ENCODE measurements at places on chromosomes 7 and 10.

GRCh38 chr10:31635415-31636065 lies 293.1 kb downstream of the ARHGAP12 start:
- DNase-seq: no peak

- DNase-seq: no peak
Measured at GRCh38 chr7:144884896-144885295, 49.0 kb upstream of the TPK1 start.

DNA sequence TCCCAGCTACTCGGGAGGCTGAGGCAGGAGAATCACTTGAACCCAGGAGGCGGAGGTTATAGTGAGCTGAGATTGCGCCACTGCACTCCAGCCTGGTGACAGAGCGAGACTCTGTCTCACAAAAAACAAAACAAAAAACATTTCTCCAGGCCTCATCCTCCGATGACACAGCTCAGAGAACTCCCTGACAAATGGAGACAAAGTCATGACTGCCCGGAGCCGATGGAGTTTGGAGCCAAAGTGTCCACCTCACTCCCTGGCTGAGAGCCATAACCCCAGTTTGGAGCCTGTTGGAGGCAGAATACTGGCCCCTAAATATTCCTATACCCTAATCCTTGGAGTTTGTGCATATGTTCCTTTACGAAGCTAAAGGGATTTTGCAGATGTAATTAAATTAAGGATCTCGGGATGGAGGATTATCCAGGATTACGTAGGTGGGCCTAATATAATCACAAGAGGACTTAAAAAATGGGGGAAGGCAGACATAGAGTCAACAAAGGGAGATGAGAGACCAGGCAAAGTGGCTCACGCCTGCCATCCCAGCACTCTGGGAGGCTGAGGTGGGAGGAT lies 22.7 kb downstream of the SSC4D start:
- DNase-seq: no peak

GRCh38 chr10:25747084-25747483 lies 186.9 kb upstream of the MYO3A start:
- no peak for DNase-seq

- DNase-seq: no peak
Measured at GRCh38 chr10:14652067-14652466, 122.6 kb downstream of the FAM107B start.

DNA sequence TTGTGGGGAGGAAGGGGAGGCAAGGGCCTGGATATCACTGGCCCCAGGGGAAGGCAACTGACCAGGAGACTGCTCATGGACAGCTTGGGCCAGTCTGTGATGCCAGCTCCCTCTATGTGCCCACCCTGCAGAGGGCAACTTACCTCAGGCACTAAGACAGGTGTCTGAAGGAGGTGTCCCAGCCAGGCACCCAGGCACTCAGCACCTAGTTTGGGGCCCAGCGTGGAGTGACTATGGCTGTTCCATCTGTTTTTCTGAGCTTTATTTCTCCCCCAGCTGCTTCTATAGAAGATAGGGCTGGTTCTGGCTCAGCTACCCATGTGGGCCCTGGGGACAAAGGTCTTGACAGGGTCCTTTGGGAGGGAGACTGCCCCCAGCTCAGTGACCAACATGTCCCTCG lies 150.6 kb upstream of the PCBD1 start:
- DNase-seq: no peak

GRCh38 chr10:30509508-30509907 lies 75.5 kb downstream of the MAP3K8 start:
- no peak for DNase-seq

- no peak for DNase-seq
Measured at GRCh38 chr7:116554911-116555310, 30.1 kb downstream of the CAV1 start.

- DNase-seq: no peak
Measured at GRCh38 chr10:6494442-6494819, 85.6 kb downstream of the PRKCQ start.

DNA sequence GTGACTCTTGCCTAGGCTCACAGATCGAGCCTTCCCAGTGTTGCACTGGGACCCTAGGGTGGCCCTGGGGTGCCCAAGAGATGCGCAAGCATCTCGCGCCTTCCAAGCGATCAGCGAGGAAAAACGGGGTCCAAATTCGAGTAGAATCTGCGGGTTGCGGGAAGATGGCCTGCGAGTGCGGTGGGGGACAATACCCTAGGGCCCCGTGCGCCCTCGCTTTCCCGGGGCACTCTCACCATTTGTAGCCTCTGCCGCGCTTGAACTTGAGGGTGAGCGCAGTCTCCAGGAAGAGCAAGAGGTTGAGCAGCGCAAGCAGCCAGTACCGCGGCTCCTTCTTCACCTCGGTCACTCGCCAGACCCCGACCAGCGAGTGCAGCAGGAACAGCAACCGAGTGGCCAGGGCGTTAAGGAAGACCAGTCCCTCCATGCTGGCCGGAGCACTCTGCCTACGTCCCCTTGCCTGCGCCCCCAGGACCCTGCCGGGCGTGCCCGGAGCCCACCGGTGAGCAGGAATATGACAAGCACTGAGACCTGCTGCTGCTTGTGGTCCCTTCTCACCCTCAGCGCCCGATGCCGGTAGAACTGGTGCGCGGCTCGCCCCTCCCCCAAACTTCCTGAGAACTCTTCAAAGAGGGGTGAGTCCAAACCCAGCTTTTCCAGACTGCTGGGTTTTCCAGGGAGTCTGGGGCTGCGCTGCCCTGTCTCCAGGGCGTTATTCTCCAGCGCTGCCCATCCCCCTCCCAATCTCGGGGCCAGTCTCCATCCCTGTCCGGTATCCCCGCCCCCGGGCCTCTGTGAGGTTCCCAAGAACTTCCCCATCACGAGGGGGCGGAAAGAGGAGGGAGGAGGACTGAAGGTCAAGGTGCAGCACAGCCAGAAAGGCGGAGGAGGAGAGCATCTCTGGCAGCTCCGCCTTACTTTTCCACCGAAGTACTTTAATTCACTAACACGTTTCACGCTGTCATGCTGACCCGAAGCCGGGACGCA lies at the start of gene TMEM26:
TSS of gene TMEM26 (minus strand) at position 727 of the 987 bp plus-strand sequence. CDS start at position 427, 300 bp downstream.
- no peak for DNase-seq

DNA sequence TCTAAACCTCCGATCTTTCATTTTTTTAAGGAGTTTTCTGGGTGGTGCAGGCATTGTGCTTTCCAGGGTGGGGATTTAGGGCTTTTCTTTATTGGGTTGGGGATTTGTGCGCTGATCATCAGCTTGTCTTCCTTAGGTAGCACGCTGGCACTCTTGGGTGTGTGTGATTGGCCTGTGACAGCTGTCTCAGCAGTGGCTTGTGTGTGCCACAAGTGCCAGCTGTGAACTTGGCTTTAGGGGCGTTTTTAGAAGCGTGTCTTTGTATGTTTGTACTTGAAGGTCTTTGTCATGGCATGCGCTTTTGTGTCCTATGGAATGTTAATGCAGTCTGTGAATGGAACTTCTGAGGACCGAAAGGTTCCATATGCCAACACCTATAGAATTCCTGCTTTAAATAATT lies 788 bp downstream of the AKAP9 start:
- peak; percentile 42 for DNase-seq

DNA sequence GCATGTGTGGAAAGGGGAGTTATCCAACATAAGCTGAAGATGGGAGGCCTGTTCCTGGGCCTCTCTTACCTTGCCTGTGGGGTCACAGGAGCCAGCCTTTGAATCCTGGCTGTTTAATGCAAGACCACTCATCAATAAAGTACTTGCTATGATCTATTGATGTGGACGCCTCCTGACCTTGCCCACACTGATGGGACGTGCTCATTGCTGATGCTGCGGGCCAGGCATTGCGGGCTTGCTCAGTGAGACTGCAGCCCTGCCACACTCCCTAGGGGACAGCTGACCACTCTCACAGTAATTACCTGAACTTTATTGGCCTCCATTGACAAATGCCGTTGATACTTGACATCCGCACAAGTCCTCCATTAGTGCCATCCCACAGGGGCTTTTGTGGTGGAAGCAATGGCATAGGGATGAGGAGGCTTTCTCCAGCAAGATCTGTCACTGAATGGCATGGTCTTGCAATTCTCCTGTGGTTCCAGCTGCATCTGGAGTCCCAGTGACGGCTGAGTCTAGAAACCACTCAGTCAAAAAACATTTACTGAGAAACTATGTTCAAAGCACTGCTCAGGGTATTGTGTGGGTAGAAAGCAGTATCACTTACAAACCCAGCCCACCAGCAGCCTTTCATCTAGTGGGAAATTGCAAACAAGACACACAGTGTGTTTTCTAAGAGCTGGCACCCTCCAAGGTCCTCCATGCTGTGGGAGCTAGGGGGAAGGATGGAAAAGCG lies 135.1 kb upstream of the YAE1 start:
- DNase-seq: no peak

DNA sequence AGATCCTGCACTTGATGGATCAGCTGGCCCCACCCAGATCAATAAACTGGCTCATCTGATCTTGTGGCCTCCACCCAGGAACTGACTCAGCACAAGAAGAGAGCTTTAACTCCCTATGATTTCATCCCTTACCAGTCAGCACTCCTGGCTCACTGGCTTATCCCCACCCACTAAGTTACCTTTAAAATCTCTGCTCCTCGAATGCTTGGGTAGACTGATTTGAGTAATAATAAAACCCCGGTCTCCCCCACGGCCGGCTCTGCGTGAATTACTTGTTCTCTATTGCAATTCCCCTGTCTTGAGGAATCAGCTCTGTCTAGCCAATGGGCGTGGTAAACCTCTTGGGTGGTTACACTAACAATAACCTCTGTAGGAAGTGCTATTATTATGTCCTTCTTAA lies 83.7 kb downstream of the MBL2 start:
- no peak for DNase-seq

DNA sequence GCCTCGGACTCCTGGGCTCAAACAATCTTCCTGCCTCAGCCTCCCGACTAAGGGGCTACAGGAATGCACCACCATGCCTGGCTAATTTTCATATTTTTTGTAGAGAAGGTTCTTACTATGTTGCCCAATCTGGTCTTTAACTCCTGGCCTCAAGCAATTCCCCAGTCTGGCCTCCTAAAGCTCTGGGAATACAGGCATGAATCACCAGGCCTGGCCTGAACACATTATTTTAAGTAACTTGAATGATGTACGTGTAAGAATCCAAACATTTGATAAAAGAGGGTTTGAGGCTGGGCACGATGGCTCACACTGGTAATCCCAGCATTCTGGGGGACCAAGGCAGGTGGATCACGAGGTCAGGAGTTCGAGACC lies 13.0 kb upstream of the BAMBI start:
- no peak for DNase-seq

- peak; percentile 38 for DNase-seq
Measured at GRCh38 chr10:17425584-17426262, 28.7 kb downstream of the ST8SIA6 start.

GRCh38 chr7:49775065-49775948 lies 1.9 kb downstream of the VWC2 start:
- DNase-seq: peak; percentile 19

- DNase-seq: no peak
Measured at GRCh38 chr10:95266674-95267095, 24.1 kb downstream of the PDLIM1 start.

DNA sequence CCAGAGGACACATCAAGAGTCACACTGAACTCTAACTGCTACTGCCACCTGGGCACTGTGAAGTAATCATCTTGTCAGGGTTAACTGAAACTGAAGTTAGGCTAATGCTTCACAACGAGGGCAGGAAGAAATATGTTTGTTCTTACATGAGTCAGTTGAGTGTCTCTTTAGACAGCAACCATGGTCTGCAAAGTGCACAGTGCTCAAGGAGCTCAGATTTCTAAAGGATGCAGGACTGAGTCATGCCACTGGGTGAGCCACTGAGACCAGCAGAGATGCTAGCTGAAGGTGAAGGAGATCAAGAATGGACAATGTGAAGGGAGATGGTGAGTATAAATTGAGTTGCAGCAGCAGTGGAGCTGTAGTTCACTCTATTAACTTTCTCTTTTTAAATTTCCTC lies 76.0 kb upstream of the CTTNBP2 start:
- DNase-seq: no peak

DNA sequence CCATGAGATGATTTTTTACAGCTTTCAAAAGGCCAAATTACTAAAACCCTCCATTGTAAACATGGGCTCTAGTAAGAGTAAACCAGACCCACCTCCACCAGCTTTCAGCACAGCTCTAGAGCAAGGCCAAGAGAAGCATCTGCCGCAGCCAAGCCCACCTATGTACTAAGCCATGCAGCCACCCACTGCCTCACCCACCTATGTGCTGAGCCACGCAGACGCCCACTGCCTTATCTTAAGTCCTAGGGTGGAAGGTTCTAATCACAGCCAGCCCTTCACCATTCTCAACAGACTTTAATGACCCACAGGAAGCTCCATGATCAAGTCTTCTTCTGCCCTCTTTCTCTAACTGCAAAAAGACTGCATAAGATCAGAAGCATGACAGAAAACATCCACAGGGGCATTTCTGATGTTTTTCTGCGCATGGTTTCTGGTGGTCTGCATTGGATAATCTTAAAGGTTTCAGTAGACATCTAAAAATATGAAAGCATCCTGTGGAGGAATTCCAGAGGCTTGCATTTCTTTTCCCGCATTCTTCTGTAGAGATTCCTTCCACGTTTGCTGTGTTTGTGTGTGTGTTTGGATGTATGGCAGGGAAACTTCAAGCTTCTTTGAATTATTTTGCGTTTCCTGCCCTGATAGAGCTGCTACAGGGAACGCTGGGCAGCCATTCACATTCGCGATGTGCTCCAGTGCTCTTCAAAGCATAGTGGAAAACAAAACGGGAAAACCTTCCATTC lies 286.1 kb upstream of the KLF6 start:
- no peak for DNase-seq

GRCh38 chr10:84412482-84412881 lies 84.1 kb downstream of the CCSER2 start:
- no peak for DNase-seq

GRCh38 chr10:121137533-121137932 lies 286.4 kb downstream of the WDR11 start:
- no peak for DNase-seq

- peak; percentile 42 for DNase-seq
Measured at GRCh38 chr7:1233333-1234048, 819 bp downstream of the UNCX start.

GRCh38 chr7:95784796-95785195 lies 12.4 kb downstream of the DYNC1I1 start:
- DNase-seq: no peak

- peak; percentile 74 for DNase-seq
Measured at GRCh38 chr7:45136106-45137060, 21.2 kb upstream of the RAMP3 start.

DNA sequence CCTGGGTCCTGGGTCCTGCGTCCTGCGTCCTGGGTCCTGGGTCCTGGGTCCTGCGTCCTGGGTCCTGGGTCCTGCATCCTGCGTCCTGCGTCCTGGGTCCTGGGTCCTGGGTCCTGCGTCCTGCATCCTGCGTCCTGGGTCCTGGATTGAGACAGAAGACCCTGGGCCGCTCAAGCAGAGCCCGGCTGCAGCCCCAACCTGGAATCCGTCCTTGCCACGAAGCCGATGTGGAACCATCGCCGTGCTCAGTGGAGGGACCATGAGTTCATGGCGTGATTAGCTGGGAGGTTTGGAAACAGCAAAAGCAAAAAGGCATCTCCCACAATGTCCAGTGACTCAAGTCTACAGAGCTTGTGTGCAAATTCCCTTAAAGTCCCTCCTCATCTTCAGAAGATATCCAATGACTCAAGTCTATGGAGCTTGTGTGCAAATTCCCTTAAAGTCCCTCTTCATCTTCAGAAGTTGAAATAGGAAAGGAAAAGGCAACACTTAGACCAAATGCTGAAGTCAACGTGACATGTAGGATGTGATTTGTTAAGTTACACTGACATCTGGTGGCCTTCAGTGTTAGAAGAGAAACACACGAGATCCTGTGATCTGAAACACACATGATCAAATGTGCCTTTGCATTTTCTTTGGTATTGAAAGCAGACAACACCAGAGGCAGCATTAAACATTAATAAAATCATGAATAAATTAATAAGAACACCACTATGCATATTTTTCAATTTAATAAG lies 179.9 kb downstream of the PTPRN2 start:
- DNase-seq: no peak

- DNase-seq: peak; percentile 38
Measured at GRCh38 chr10:103197174-103197573, 4.1 kb upstream of the NT5C2 start.

All from activated T-cell treated with anti-CD3 and anti-CD28 coated beads, Interleukin-2, amount 50 U/mL, for 48 hours (primary cell).